ENCODE measurements at places on chromosomes 13 and 19.

- DNase-seq: no peak
These were observed 51.0 kb upstream of the GPR12 start for GRCh38 chr13:26811581-26811980.

DNA sequence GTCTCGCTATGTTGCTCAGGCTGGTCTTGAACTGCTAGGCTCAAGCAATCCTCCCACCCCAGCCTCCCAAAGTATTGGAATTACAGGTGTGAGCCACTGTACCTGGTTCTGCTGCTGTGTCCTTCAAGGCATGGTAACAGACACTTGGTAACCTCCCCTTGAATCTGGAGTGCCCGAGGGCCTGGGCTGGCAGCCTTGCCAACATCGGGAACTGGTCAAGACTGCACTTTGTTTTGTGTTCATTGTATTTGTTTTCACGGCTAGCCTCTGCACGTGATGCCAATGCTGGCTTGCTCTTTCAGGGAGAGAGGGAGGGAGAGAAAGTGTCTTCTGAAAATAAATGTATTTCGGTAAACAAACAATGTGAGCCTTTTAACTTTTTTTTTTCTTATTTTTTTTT, 12.0 kb downstream of the CERS4 start:
- DNase-seq: no peak

DNA sequence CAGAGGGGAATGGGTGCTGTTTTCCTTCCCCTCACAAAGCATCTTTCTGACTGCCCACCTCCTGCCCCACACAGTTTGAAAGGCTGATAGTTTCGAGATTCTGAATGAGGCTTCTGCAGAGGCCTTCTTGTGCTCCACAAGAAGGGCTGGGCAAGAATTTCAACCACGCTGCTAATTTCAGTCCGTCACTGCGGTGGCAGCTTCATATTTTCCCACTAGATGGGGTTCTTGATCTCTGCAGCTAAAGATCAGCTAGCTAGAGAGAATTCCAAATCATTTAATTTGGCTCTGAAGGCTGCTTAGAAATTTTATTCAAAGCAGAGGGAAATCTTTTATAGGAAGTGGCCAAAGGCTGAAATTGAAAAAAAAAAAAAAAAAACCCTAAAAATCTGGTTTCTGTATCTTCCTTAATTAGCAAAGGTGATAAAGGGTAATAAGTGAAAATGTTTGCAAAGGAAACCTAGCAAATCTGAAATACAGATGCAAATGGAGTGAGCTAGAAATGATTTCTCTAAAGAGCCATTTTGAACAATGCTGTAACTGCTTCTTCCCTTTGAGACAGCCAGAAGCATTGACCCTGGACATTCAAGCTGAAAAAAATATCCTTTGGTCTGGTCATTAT, 38.0 kb upstream of the C13orf42 start:
- no peak for DNase-seq

DNA sequence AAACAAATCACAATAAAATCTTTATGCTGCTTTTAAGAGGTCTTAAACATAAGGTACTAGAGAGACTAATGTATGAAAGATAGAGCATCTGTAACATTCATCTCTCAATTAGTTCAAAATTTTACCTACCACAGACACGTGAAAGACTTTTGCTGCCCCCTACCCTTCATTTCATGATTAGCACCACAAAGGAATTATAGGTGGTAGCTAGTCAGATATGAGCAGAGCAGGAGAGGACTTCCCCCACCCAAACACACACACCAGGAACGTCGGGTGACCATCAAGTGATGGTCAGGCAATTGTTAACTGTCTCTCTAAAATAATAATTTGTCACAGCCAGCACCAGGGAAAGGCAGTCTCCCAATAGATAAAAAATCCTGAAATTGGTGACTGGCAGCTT, 1531.7 kb upstream of the SPRY2 start:
- no peak for DNase-seq

All from hematopoietic multipotent progenitor cell treated with erythropoietin and hydrocortisone succinate and interleukin-3 and kit ligand, for 17 days (in vitro differentiated cells).